Stimulated activated CD8-positive, alpha-beta memory T cell treated with anti-CD3 and anti-CD28 coated beads, Interleukin-4, amount 100 ng/mL, for 24 hours (primary cell): ENCODE measurements at places on chromosomes 12 and 14.

DNA sequence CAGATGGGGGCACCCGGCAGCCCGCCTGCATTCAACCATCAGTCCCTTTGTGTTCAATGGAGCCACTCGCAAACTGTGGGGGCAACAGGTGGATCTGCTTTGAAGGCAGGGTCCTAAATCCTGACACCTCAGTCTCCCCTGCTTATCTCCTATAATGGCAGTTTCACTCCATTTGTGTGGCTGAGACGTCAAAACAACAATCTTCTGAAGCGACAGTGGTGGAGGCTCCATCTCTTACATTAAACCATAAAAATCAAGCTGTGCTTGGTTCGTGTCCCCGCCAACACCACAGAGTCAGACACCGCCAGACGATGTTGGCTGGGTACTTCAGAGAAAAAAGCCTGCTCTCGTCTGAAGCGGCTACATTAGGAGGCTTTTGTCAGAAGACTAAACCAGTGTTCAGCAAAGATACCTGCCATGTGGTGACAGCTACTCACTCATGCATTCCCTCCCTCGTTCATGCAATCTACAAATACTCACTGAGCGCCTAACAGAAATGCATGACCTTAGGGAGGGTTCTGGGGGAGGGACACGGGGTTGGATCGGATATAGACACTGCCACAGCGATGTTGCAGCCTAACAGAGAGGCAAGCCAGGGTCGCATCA is 253.9 kb downstream of the FOXN3 start:
- DNase-seq, result no peak

- DNase-seq, result no peak
Observed at GRCh38 chr12:92068459-92068858, 77.2 kb downstream of the BTG1 start.

DNA sequence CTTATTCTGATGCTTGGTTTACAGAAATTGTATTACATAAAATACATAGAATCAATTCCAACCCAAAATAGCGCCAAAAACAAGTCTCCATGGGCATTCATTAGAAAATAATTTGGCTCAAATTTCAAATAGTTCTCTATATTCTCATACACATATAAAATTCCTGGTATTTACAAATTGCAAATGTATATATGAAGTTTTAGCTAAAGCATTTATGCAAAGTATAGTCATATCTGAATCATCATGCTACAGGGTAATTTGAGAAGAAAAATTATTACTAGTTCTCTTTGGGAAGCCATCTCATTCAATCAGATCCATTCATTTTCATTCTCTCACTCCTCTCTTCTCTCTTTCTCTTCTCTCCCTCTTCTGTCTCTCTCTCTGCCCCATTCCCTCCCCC is 257.8 kb downstream of the DPF3 start:
- DNase-seq, result no peak

- no peak for DNase-seq
Observed at GRCh38 chr12:120115066-120115465, 1.5 kb downstream of the RAB35 start.

- no peak for DNase-seq
Observed at GRCh38 chr14:56413721-56414120, 165.9 kb upstream of the TMEM260 start.

DNA sequence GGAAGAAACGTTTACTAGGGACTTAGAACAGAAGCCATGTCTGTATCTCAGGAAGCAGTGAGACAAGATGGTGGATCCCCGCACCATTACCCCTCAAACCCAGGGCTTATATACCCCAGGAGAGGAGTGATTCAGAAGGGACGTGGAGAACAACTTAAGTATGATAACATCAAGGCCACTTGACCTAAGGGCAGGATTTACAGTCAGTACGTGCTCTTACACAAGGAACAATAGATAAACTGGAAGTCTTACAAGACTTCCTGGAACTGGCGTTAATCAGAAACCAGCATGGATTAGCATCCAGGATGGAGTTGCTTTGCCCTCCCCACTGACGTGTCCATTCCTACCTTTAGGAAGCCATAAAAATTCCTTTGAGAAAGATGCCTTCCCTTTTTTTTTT is 8.6 kb upstream of the ETFBKMT start:
- DNase-seq, result no peak

DNA sequence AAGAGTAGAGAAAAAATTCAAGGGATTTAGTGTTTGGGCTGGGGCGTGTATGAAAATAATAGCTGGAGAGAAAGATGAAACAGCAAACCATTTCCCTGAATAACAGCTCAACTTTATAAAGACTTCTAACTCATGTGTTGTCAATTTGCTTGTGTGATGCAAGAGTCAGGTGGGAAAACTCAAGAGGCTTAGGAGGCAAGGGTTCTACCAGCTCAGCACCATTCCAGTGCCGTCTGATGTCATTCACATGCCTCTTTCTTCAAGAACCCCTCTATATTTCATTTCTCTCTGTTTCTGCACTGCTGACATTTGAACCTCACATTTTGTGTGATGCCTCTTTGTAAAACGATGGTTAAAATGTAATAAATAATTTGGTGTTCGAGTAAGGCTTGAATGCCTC is 192.2 kb downstream of the PRKD1 start:
- DNase-seq, result no peak

DNA sequence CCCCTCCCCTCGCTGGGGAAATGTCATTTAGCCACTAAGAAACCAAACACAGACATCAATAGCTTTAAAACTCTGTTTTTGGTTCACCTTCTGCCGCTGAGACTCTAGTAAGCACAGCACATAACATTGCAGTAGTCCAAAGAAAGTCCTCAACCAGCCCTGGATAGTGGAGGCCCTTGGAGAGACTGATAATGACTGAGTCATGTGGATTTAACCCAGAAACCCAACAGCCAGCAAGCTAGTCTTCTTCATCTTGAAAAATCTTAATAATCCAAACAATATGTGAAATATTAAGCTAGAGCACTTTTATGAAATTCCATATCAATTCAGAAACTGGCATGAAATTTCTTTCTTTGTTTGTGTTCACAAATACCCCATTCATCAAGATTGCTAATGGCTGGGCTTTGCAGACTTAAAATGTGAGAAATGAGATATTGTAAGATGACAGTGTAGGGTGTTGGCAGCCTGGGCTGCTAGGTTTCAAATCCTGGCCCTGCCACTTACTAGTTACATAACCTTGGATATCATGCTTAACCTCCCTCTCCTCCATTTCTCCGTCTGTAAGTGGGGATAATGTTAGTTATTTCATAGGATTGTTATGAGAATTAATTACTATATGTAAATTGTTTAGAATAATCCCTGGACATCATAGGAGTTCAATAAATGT is 40.1 kb downstream of the RERG start:
- DNase-seq, result no peak

DNA sequence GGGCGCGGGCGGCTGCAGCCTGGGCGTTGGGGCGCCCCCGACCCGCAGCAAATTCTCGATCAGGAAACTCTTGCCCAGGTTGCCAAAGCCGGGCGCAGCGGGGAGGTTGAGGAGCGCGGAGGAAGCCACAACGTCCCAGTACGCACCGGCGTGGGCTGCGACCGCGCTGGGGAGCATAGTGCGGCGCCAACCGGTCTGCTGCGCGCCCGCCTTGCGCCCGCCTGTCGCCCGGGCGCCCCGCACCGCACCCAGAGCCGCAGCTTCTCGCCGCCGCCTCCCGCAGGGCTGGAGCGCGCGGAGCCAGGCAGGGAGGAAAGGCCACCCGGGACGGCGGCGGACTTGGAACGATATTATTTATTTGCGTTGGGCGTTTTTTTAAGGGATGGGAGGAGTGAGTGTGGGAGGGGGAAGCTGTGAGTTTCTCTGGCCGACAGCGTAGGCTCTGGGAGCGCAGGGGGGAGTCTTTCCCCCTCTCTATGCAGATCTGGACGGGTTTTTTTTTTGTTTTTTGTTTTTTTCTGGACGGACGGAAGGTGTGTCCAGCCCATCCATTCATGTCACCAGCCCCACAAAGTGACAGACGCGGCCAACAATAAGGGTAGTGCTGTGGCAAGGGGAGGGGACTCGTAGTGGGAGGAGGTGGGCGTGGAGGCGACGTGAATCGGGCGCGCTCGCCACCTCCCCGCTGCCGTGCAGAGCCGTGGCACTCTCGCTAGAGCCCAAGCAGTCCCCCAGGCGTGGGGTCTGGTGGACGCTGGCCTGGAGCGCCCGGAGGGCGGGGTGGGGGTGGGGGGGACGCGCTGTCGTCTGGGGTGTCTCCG is at the start of gene DBX2:
Gene DBX2 (minus strand): TSS at position 349 of the 821 bp plus-strand sequence. CDS start 172 bp downstream, at position 177.
- DNase-seq, result no peak
